ENCODE measurements at places on chromosomes 2 and 18.

- DNase-seq: no peak
Observed at GRCh38 chr2:129798301-129798581, 181.2 kb upstream of the RAB6C start.

DNA sequence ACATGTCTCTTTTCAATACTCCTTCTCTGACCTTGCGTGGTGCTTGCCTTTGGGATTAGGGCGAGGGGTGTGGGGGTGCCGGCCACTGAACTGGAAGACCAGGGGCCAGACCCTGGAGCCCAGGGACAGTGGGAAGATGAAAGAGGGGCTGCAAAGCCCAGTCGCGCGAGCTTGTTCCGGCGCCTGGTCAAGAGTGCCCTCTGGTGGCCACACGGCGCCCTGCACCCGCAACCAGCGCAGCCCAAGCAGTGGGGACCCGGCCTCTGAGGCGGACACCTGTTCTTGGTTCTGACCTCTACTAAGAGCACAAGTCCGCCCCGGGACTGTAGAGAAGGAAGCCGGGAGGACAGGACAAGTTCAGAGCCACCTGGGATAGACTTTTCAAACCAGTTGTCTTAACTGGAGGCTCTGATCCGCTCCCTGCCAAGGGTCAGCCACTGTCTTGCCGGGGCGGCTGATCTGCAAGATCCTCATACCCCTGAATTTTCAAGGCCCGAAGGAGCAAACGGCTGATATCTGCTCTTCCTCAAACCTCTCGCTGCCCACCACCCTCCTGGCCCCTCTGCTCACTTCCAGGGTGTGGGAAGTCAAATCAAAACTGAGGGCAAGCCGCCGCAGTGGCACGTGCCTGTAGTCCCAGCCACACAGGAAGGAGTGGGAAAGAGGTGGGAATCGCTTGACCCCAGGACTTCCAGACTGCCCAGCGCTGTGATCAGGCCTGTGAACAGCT lies 14.9 kb upstream of the MSH6 start:
- peak; percentile 58 for DNase-seq

DNA sequence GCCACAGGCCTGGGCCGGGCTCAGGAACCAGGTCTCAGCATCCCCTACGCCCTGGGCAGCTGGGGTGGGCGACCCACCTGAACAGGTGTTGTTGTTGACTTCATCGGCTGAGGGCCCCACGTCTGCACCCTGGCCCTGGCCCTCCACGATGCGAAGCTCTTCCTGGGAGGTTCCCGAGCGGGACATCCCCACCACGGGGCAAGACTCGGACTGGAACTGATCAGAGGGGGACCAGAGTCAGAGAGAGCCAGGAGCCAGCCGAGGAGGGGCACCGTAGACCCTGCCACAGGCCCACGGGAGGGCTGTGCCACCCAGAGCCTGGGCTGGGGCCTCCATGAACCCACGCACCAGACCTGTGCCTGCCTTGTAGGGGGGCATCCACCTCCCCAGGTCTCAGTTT lies 54.3 kb downstream of the AQP12A start:
- DNase-seq: no peak

DNA sequence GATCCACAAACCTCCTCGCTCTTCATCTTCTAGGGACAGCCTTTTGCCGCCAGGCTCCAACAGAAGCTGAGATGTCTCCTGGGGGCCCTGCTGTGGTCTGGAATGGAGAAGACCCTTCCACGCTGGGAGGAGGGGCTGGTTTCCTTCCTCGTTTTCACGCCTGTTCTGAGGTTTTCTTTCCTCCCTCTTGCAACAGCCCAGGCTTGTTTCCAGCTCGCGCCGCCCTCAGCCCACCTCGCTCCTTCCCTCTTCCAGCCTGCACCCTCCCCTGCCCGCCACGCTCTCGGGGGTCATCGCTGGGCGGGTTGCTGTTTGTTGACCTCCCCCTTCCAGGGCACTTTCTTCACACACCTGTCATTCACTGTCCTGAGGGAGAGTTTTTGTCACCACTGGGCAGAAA lies 55.4 kb downstream of the VAPA start:
- no peak for DNase-seq

GRCh38 chr18:74328206-74328605 lies 12.6 kb downstream of the C18orf63 start:
- no peak for DNase-seq

GRCh38 chr2:69993708-69994107 lies 32.3 kb upstream of the ASPRV1 start:
- no peak for DNase-seq

DNA sequence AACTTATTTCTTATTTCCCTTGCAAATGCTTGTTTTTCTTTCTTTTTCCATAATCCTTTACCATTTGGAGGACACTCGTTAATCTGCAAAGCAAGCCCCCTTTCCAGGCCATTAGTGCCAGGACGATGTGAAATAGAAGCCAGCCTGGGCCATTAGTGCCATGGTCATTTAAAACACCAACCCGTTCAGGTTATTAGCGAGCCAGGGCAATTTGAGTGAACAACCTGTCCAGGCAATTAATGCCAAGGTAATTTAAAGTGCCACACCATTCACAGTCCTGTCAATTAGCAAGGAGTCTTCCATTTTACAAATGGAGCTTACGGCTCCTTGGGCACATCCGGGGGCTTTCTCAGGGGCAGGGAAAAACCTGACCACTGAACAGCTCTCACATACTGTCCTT lies 370.6 kb downstream of the HRH4 start:
- DNase-seq: no peak

GRCh38 chr2:143700865-143701264 lies 571.6 kb downstream of the ARHGAP15 start:
- DNase-seq: no peak

DNA sequence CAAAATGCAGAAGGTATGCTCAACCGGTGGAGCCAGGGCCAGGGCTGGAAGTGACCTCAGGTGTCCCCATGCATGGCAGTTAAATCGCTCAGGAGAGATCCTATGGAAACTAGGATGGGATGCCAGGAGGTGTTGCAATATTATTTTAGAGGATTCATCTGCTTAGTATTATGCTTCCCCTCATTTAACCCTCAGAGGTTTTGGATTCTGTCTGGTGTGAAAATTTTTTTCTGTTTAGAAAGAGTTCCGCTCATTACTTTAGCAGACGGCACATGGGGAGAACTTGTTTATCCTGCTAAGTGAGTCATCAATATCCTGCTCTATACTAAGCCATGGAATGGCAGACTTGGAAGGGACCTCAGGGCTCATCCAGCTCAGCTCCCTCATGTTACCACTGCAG lies 42.5 kb downstream of the TRIB2 start:
- DNase-seq: no peak

- no peak for DNase-seq
Observed at GRCh38 chr2:237539681-237540080, 26.7 kb upstream of the PRLH start.

- DNase-seq: peak; percentile 85
Observed at GRCh38 chr2:206765242-206766056, at the start of the genes FASTKD2 and MDH1B. Gene FASTKD2, plus strand, starts transcription at chr2:206765606. Its CDS starts 1,088 bp downstream, at chr2:206766694. Gene MDH1B, minus strand, starts transcription at chr2:206765328. Its CDS starts 57 bp downstream, at chr2:206765271.

DNA sequence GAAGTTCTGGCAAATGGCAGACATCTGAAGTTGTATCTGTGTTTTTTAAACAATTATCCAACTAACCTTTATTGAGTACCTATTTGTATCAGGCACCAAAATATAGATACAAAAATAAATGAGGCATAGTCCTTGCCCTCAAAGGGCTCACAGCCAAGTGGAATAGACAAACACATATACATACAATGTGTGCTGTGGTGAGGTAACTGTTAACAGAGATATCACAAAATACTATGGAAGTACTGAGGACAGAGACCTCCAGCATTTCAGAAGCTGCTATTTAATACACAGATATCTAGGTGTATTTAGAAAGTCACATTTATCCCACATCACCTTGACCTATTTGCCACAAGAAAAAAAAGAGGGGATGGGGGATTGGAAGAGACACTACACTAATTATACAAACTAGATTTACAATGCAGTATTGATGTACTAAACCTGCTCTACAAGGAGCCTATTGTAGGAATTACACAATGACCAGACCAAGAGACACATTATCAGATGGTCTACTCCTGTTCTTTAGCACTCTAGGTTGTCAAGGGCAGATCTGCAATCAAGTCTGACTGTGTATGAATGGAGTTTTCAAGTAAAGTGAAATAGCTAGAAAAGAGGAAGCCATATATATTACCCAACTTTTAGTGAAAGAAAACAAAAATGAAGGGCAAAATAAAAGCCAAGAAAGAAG lies 62.2 kb downstream of the SPIRE1 start:
- no peak for DNase-seq

DNA sequence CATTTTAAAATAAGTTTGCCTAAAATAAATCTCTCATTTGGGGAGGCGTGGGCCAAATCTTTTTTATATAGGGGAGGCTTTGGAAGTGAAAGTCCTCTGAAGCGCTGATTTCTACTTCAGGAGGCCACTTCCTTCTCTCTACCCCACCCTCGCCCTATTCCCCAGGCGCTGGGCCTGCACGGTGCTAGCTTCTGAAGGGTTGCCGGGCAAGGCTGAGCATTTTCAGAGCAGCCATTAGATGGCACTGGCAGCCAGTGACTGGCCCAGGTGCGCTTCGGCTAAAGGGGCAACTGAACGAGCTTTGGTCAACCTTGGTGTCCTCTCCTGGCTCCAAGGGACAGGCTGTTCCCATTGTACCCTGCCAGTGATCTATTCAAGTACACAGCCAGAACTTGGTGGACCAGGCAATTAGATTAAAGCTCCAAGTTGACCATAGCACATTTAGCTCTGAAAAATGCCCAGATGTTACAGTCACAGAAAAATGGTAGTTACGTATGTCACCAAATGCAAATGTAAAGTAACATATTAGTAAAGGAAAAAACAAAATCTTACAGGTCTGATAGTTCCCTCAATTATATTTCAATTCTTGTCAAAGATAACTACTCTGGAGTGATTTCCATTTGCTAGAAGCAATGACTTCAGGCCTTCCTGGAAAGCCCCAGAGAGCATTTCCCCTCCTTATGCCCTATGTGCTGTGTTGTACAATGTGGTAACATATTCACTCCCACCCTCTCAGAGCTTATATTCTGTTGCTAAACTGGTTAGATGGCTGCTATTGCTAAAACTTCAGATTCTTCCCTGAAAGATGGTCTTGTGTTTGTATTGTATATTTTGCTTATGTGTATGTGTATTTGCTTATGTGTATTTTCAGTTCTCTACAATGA lies 2.1 kb downstream of the POMC start:
- DNase-seq: peak; percentile 78

- DNase-seq: no peak
Observed at GRCh38 chr2:23397478-23397877, 12.5 kb downstream of the KLHL29 start.

DNA sequence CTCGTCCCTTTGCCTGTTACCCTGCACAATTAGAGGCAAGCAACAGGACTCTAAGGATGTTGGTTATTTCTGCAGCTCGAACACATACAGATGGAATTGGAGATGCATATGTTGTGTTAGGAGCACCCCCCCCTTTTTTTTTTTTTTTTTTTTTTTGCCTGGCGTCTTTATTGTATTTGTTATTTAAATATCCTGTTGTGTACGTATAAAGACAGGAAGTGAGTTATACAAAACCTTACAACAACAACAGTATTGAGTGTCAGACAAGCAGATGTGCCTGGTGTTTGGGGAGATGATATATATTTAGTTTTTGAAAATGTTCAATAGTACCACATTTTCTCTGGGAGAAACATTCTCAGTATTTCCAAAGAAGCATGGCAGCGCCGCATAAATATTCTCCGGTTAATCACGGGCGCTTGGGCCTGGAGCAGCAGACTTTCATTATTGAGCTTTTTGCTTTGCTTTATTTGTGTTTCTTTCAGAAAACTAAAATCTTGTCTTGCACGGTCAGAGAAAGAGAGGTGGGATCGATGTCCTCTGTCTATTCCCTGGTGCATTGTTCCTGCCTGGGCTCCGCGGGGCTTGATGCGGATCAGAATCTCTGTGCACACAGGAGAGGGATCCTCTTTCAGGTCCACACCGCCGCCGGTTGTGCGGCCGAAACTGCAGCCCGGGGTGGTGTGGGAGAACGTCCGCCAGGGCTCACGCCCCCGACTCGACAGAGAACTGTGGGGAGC lies 23.2 kb upstream of the ZNF516 start:
- peak; percentile 56 for DNase-seq

DNA sequence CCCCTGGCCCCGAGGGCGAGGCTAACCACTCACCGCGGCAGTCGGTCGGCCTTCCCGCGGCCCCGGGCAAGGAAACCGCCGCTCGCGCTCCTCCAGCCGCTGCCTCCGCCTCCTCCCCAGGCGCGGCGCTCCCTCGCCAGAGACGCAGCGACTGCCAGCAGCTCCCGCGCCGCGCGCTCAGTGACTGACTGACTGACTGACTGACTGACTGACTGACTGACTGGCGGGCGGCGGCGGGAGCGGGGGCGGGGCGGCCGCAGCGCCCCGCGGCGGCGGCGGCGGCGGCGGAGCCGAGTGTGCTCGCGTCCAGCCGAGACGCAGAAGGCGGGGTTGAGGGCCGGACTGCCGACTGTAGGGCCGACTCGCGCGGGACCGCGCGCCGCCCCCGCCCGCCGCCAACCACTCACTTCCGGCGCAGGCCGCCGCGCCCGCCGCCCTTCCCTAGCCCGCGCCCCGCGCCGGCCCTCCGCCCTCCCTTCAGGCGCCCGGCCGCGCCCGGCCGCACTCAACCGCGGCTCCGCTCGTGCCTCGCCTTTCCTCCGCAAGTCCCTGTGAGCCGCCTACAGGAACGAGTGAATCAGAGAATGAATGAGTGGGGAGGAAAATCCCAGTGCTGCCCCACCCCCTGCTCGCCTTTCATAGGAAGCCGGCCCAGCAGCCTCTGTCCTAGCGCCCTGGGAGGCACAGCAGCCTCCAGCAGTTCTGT lies at the start of gene RAPH1:
Gene RAPH1 (minus strand): TSS at position 224 of the 706 bp plus-strand sequence. CDS start 39,948 bp downstream, outside the sequence.
- DNase-seq: peak; percentile 87

DNA sequence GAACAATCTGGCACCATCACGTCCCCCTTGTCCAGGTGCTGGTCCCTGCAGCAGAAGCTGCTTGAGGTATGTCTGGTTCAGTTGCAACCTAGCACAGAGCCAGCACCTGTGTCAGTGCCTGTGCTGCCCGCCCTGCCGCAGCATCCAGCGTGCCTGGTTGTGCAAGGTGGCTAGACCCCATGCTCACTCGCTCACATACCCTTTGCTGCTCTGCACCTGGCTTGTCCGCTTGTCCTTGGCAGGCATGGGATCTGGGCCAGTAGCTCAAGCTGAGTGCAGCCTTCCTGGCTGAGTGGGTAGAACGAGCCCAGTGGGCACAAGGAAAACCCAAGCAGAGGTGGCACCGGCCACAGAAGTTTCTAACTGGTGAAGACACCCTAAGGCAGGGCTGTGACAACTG lies 314.6 kb upstream of the KYNU start:
- DNase-seq: no peak

DNA sequence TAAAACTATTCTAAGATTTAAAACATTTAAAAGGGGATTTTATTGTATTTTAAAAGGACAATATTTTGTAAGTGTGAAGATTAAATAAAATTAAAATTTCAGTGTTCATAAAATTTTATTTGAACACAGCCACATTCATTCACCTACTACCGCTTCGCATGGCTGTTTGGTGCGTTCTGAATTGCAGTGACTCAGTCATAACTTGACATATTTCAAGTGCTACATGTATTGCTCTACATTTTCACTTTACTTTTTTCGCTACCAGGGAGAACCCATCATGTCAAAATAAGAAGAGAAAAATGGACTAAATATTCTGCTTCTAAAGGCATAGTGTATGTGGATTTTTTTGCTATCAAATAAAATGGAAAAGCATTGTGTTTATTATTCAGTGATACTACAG lies 8.7 kb downstream of the PTH2R start:
- DNase-seq: no peak

Measured in NCI-H345 (cell line).